ENCODE measurements at places on chromosomes 7 and 10.

GRCh38 chr7:33815336-33815735, 90.0 kb upstream of the BMPER start:
- DNase-seq = no peak

- DNase-seq = no peak
Observed at GRCh38 chr10:127135844-127136577, 60.4 kb downstream of the INSYN2A start.

- no peak for DNase-seq
Observed at GRCh38 chr7:75559976-75560365, 67.9 kb downstream of the SPDYE5 start.

DNA sequence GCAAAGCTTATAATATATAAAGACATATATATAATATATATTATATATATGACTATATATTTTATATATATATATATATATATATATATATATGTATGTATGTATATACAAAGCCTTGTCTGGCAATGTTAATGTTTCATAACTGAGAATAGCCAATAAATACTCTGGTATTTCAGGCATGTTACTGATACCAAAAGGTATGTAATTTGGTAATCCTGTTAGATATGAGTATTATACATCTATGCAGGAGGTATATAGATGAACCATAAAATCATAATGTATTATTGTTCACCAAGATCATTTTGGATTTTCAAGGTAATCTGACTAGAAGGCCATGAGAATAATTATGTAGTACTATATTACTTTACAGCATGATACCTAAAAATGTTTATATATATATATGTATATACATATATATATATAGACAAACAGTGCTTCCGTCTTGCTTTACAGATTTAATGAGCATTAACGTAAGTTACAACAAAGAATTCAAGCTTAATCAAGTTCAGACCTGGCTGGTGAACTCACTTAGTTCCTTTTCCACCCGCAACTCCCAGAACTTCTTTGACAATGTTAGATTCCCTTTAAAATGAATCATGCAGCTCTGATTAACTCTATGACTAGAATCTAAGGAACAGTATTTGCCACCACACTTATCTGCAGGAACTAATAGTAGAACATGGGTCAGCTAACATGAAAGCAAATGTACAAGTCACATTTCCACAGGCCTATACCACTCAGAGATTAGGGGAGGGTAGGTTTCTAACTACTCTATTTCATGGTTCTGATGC, 82.7 kb downstream of the SLC25A13 start:
- DNase-seq = no peak

GRCh38 chr7:151435971-151436370, 4.0 kb downstream of the CRYGN start:
- no peak for DNase-seq

DNA sequence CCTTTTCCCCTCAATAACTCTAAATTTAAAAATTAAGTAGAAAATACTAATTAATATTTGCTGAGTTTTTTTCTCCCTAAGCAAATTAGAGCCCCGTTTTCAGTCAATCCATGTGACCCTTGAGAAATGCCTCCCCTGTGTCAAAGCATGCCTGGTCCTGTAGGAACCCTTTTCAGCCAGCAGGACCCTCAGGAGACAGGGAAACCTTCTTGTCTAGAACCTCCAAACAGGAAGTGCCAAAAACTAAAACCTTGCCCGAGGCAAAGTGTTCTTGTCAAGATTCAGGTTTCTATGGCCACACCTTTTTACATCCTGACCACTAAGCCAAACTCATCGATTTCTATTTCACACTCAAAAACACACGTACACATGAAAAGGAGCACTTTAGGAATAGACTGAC, 60.1 kb upstream of the NFE2L3 start:
- DNase-seq = no peak

DNA sequence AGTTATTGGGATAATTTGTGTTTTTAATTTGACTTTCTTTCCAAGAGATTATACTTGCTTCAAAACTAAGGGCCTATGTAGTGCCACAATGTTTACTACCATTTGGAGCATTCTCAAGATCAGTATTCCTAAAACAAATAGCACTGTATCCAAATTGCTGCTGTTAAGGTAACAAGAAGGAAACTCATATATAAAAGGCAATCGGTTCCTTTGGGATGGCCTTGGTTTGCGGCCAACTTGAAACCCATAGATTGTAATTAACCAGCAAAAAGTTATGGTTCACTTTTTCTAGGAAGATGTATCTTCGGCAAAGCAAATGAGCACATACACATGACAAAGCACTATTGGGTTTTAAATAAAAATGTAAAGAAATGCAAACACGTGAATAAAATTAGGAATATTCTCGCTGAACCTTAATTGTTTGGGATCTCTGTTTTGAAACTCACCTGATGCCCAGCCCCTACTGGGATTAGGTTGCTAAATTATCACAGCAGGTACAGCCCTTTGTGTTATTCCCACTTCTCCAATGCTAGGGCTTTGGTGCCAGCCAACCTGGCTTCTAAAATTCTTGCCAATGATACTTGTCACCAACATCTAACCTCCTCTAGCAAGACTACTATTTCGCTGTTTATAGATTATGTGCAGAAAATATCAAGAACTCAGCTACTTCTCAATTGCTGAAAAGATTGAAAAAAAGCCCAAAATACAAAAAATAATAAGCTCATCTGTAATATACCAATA, 16.0 kb downstream of the CDNF start:
- DNase-seq = no peak

DNA sequence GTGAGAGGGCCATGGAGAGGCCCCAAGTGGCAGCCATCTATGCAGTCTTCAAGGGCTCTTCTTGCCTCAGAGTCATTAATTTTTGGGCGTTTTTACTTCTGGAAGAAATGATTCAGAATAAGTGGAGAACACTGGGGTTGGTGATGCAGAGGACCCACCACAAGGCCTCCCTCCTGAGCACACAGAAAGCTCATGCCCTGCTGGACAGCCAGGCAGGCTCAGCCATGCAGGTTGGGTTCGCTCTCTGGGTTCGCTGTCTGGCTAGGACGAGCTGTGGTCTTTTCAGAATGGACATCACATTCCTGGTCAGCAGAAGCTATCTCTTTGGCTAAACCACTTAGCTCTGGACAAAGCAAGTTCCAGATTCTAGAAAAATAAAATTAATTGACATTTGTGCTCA, 480.8 kb downstream of the RPS24 start:
- no peak for DNase-seq

GRCh38 chr10:112208997-112209396, 25.4 kb upstream of the GPAM start:
- DNase-seq = no peak

GRCh38 chr7:117034851-117035464, 81.7 kb downstream of the ST7 start:
- no peak for DNase-seq

DNA sequence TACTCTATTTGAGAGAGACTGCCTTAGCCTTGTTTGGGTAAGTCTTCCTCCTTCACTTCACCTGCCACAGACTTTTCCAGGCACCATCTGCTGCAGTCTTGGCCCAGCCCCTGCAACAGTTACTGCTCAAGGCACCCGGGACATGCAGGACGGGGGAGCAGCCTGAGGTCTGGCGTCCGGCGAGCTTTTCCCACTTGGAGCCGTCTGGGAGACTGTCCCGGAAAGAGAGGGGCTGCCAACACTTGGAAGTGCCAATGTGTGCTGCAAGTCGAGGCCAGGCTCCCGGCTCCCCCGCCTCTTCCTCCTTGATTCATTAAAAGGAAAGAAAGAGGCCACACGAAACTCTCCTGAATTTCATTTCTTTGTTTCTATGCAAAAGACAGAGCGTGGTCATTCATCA, 13.7 kb downstream of the HTRA1 start:
- no peak for DNase-seq

- DNase-seq = no peak
Observed at GRCh38 chr10:48943096-48943495, 3.5 kb upstream of the LRRC18 start.

DNA sequence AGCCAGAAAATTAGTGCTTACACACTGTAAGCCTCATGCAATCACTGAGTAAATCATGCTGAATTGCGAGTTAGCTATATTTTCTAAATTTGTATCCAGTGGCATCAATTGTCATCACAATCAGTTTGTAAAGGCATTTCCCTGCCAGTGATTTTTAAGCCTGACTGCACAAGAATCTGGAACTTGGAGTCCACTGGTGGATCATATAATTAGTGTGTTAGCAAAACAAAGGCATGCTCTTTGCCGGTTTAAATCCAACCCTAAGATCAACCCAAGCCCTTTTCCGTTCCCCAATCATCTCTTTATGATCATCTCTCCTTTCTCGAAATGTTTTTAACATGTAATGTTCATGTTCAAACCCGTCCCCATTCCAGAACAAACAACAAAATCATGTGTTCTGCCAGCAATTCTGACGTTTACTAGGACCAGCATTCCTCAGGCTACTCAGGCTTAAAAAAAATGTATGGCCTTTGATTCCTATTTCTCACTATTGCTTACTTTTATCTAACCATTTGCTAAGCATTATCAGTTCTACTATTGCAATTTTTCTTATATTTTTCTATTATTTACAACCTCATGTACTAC, 649.2 kb downstream of the SORCS1 start:
- peak; percentile 78 for DNase-seq

DNA sequence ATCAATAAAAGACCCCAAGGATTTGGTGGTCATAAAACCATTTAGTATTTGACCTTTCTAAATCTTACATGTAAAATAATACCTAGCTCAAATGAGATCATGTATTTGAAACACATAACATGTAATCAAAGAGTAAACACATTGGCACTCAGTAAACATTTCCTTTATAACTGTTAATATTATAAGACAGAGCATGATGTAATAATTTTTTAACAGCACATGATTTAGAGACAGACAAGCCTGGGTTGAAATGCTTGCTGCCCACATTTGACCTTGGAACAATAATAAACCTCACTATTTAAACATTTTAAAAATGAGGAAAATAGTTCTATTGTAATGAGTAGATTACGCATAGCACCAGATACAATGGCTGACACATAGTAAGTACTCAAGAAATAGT, 105.2 kb upstream of the GPR141 start:
- no peak for DNase-seq

- DNase-seq = no peak
Observed at GRCh38 chr7:63093481-63093880, 905.2 kb upstream of the ZNF722 start.

DNA sequence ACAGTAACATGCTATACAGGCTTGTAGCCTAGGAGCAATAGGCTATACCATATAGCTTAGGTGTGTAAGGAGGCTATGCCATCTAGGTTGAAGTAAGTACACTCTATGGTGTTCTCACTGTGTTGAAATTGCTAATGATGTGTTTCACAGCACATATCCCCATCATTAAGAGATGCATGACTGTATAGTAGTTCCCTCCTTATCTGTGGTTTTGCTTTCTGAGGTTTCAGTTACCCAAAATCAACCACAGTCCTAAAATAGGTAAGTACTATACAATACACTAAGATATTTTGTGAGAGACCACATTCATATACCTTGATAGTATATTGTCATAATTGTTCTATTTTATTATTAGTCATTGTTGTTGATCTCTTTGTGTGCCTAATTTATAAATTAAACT, 12.7 kb downstream of the FZD1 start:
- DNase-seq = no peak

GRCh38 chr10:100739517-100740368, 5.6 kb upstream of the PAX2 start:
- DNase-seq = no peak

DNA sequence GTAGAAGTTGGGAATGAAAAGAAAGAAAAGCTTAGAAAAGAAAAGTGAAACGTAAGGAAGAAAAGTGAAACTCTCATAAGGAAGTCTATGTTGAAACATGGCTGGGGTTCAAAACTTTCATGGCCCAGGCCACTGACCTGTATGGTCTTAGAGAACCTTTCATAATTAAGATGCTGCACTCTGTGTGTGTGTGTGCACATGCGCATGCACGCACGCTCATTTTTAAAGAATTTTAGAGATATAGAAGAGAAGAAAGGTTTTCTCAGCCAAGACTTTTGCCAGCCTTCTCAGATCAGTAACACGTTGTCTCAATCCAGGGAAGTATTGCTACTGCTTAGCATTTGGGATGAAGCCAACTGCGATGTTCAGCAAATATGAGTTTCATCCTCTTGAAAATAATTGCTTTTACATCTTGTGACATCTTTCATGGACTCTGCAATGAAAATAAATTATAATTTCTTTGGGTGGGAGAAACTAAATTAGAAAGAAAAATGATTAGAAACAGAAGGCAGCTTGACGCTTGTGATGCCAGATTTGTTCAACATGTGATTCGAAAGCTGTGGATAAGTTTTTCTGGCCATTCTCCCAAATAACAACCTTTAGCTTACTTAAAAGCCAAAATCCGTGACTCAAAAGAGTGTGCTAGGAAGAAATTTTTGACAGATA, 16.2 kb upstream of the SLC26A4 start:
- DNase-seq = no peak

- no peak for DNase-seq
Observed at GRCh38 chr7:128025380-128025779, 5.9 kb downstream of the LRRC4 start.

GRCh38 chr10:106551501-106552062, 612.9 kb downstream of the SORCS1 start:
- DNase-seq = no peak

DNA sequence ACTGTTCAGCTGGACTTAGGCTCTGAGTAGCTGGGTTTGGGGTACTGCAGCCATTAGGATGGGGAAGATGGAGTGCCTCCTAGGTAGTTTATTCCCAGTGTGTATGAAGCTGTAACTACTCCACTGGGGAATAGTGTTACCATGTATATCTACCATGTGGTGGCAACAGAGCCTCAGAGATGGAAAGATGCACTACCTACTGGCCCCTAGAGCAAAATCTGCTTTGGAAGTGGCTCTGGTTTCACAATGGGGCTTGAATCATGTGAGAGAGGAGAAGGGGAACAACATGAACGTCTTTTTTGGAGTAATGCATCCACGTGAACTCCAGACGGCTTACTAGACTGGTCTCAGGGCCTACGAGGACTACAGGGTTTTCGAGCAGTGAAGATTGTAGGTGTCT, 167.3 kb downstream of the CALCR start:
- DNase-seq = no peak

DNA sequence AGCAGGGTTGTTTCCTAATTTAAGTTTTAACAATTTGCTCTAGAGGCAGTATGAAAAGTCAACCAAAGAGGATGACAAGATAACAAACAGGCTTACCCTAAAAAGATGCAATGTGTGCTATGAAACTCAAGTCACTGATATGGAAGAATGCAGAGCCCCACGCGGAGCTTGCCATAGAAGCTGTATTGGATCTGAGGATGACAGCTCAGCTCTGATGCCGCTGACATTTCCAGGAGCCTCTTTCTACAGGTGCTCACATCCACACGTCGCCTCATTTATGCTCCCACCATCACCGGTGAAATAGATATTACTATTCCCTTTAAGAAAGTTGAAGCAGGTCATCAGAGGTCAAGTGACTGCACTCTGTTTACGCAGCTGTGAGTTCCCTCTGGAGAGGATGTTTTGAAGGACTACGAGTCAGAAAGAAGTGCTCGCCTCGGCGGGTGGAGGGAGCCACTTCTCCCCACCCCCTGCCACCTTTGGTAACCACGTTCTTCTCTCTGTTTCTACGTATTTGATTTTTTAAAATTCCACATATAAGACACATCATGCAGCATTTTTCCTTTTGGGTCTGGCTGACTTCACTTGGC, 275.4 kb downstream of the GLRX3 start:
- DNase-seq = no peak
